ENCODE measurements at places on chromosomes 3 and 15.

GRCh38 chr15:69088300-69088965 lies 72.0 kb upstream of the GLCE start:
- no peak for DNase-seq

DNA sequence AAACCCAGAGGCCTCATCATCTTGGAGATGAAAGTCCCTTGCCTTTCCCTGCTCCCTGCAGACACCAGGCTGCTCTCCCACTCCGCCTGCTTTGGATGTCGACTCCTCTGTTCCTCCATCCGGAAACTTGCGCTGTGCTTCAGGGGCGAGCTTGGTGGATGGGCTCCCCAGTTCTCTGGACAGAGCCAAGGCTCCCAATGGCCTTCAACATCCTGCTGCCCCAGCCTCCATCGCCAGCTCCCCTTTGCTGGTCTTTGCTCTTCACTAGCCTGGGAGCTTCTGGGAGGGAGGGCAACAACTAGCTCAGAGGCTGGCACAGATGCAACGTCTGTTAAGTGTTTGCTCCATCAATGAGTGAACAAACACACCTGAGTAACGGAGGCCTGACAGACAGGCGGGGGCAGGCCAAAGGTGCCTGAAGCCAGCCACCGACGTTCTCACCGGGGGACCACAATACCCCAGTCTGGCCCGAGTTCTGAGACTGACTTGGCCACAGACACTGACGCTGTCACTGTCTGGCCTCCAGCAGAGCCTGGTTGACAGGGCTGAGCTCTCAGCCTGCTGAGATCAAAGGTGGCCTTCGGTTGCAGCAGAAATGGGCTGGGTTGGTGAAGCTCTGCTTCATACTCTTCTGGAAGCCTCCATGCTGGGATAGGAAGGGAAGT lies 39.0 kb downstream of the RGMA start:
- no peak for DNase-seq

- no peak for DNase-seq
Measured at GRCh38 chr15:101029971-101030661, 111.0 kb downstream of the LRRK1 start.

DNA sequence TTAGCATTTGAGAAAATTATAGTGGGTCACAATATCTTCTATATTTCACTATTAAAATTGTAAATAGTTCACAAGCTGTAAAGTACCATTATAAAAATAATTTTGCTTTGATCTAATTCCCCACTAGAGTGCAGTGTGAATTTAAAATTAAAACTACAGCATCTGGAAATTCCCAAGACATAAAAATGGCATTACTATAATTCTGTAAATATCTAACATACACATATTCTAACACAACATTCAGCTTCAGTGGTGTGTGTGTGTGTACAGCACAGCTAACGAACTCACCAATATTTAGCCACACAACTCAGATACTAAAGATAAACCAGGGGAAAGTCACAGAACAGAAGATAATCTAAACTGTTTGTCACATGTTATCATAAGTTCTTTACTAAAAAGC lies 424.9 kb upstream of the ZNF385D start:
- DNase-seq = no peak

GRCh38 chr3:81965696-81966095 lies 204.3 kb upstream of the GBE1 start:
- no peak for DNase-seq

Measured in activated CD4-positive, alpha-beta T cell treated with anti-CD3 and anti-CD28 coated beads for 4 hours (primary cell).